Stimulated activated CD4-positive, alpha-beta T cell treated with anti-CD3 and anti-CD28 coated beads, Interleukin-12 subunit alpha, Interleukin-12 subunit beta, amount 100 ng/mL, for 48 hours (primary cell): ENCODE measurements at places on chromosomes 4 and X.

DNA sequence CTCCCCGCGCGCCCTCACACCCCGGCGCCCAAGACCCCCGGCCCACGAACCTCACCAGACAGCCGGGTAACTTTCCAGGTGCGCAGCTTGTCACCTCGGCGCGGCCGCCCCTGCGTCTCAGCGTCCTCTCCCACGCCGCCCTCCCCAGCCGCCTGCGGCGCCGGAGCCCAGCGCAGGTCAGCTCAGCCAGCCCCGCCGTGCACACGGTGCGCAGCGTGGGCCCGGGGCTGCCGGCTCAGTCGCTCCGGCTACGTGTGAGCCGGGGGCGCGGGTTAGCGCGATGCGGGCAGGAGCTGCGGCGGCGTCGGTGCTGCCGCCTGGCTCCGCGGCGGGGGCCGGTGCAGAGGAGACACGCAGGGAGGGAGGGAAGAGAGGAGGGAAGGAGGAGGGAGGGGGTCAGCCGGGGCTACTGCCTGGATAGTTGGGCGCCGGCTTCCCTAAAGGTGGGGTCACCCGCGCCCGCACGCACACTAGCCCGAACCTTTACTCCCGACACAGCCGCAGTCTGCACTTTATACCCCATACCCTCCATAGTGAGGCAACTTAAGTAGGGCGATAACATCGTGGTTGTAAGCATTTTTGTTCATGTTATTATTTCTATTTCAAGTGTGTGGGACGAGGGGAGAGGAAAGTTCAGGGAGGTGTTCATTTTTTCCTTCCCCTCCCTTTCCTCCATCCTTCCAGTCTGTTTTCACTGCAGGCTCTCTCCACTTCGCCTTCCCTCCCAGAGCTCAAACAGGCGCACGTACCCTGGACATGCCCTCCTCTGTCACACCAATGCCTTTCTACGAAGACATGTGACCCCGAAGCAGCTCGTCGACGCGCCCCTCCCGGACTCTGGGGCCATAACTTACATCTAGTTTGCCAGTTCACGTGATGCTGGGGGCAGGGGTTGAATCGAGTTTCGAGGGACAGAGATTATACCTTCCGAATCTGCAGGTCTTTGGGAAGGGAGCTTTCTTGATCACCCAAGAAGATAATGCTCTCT, at the start of gene PRKG2:
Gene PRKG2, minus strand, starts transcription at position 342 of the 988 bp plus-strand sequence. CDS start 10,175 bp downstream, outside the sequence.
- no peak for DNase-seq

GRCh38 chr4:118226311-118227010, 126.3 kb downstream of the PRSS12 start:
- no peak for DNase-seq

- no peak for DNase-seq
Measured at GRCh38 chr4:102565696-102566095, 64.5 kb downstream of the NFKB1 start.

GRCh38 chr4:83216959-83217683, 67.5 kb downstream of the COQ2 start:
- no peak for DNase-seq

DNA sequence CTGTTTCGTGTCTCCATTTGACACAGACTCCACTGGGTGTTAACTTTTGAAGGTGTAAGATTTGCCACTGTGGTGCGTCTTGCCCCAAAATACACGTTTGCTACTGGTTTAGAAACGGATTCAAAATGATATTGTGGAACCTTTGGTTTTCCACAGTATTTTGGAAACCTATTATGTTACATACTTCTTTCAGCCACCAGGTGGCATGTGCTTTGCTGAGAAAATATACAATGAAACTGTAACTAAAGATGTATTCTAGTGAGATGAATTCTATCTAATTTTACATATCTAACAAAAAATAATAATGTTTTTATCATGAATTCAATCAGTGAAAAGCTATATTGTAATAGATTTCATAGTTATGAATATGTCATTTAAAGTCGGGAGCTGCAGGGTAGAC, 28.4 kb upstream of the SLITRK4 start:
- DNase-seq = no peak

DNA sequence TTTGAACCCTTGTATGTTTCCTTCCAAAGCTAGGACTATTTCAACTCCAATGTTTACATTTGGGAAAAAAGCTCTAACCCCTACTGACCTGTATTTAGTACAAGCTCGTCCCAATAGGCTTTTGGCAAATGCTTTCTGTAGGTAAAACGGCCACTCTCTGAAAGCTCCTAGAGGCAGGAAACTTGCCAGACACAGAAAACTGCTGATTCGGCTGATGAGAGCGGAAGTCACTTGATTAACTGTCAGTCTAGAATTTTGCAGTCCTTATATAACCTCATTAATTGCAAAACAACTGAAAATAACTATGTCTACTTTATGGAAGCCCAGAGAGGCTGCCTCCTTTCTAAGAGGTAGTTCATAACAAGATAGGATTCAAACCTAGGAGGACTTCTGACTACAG, 108.1 kb downstream of the TSPAN7 start:
- DNase-seq = no peak

GRCh38 chr4:182343453-182343852, 100.3 kb downstream of the TENM3 start:
- no peak for DNase-seq

- no peak for DNase-seq
Measured at GRCh38 chr4:15390494-15390893, 37.3 kb upstream of the C1QTNF7 start.

DNA sequence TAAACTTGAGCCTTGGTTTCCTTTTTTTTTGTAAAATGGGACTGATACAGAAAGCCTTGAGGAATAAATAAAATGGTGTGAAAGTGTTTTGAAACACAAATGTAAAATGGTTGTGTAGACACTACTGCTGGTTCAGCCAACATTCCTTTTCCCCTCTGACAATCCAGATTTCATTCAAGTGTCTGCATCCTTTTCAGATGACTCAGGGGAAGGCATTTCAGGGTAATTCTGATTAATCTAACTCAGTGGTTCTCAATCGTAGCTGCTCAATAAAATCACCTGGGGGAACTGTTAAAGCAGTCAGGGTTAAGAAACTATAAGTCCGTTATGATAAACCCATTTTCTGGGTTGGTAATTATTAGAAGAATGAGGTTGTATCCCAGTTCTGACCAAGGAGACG, 4.6 kb downstream of the ARHGAP10 start:
- DNase-seq = no peak

- DNase-seq = no peak
Measured at GRCh38 chr4:155060419-155060818, 148.0 kb upstream of the NPY2R start.

- DNase-seq = no peak
Measured at GRCh38 chrX:137236837-137237236, 203.0 kb upstream of the GPR101 start.

GRCh38 chrX:2642791-2643190, 48.3 kb upstream of the CD99 start:
- no peak for DNase-seq

DNA sequence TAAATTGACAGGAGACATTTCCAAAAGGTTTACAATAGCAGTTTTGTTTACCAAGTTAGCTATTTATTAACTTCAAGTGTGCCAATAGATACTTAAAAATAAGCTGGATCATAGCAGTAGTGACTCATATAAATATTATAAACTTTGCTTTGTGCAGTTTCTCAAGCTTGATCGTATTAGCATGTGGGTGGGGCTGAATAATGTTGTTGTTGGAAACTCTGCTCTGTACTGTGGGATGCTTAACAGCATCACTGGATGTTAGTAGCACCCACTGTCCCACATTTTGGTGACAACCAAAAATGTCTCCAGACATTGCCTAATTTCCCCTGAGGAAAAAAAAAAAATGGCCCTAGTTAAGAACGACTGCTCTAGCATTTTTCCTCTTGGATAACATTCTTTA, 855.2 kb upstream of the ADGRL3 start:
- DNase-seq = no peak

DNA sequence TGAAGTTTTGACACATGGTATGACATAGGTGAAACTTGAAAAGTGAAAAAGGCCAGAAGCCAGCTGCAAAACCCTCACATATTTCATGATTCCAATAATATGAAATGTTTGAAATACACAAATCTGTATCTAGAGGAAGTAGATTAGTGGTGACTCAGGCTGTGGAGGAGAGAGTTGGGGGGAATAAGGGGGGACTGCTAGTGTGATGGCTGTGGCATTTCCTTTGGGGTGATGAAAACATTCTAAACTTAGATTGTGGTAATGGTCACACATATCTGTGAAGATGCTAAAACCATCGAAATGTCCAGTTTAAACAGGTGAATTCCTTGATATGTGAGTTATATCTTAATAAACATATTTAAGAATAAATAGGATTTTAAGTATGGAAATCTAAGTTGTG, 343.5 kb upstream of the SFRP2 start:
- no peak for DNase-seq

GRCh38 chr4:71694961-71695360, 88.9 kb downstream of the GC start:
- DNase-seq = no peak

- DNase-seq = no peak
Measured at GRCh38 chr4:147780137-147780777, 48.4 kb downstream of the ARHGAP10 start.

- no peak for DNase-seq
Measured at GRCh38 chr4:147942729-147943128, 210.8 kb downstream of the ARHGAP10 start.

DNA sequence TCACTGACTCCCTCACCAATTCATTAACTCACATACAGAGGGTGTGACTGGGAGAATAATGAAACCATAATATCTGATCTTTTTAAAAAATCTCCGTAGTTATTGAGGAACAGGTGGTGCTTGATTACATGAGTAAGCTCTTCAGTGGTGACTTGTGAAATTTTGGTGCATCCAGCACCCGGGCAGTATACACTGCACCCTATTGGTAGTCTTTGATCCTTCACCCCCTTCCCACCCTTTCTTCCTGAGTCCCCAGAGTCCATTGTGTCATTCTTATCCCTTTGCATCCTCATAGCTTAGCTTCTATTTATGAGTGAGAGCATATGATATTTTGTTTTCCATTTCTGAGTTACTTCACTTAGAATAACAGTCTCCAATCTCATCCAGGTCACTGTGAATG, 1143.8 kb downstream of the PCDH19 start:
- DNase-seq = no peak

DNA sequence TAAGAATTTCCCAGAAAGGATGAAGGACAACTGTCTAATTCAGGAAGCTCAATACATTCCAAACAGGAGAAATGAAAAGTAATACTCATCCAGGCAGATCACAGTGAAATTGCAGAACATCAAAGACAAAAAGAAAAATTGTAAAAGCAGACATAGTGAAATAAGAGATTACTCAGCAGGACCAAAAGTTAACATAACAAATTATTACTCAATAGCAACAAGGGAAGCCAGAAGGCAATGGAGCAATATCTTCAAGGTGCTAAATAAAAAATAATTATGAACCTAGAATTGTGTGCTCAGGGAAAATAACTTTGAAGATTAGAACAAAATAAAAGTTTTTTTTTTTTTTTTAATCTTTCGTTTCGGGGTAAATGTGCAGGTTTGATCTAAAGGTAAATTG, 30.5 kb upstream of the ENPP6 start:
- DNase-seq = no peak

DNA sequence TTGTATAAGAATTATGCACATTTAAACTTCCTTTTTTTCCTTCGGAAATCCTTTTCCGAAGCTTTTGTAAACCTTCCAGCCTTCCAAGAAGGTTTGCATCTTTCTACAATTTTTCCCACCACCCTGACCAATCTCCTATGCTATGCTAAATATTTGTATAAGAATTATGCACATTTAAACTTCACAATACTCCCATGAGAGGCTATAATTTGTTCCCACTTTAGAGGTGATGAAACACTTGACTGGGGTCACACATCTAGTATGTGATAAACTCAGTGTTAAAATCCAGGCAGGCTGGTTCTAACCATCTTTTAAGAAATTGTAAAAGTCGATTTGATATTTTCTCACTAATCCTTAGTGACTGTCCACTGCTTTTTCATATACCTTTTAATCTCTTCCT, 22.1 kb downstream of the NUDT6 start:
- DNase-seq = no peak
